ENCODE measurements at places on chromosomes 7 and 10. TPM values are rescaled to one million over a fixed set of nuclear protein-coding genes. Genes with fewer than 3 reads are reported as not detected.

The CADPS2 gene
- 41.0 TPM for total RNA-seq

The UCMA gene
- total RNA-seq, result not detected

The FAM241B gene
- total RNA-seq, result not detected

- DNase-seq, result no peak
These were observed 725.8 kb downstream of the PARD3 start for GRCh38 chr10:34089253-34089652.

GRCh38 chr10:14683256-14683655 is 91.4 kb downstream of the FAM107B start:
- DNase-seq, result no peak

DNA sequence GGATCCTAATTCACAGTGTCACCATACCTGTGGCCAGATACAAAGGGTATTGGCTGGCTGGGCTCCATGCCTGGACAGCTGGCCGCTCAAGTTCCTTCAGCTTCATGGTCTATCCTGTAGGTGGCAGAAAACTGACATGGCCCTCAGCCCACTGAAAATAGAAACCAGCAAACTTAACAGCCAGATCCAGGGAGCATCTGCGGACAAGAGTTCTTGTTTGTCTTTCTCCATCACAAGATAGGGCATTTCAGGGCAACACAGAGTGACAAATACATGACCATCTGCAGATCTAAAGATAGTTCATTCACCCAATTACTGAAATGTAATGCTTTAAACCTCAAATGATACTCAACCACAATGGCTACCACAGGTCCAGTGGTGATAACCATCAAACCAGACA is 2.8 kb downstream of the SEC31B start:
- no peak for DNase-seq

DNA sequence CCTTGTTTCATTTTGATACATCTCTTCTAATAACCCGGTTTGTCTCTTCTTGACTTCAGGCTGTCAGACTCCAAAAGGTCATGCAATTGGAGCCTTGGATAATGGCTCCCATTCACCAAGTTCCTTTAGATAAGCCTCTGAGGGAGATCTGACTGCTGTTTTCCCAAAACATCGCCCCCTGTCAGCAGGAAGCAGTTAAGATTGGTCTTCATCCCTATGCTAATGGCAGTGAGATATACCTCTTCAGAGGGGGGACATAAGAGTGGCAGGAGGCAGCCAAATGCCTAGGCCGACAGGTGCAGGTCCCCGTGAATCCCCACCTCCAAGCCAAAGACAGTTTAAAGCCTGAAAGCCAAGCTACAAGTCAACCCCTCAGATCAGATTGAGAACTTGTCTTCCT is 144.6 kb downstream of the WDR11 start:
- no peak for DNase-seq

DNA sequence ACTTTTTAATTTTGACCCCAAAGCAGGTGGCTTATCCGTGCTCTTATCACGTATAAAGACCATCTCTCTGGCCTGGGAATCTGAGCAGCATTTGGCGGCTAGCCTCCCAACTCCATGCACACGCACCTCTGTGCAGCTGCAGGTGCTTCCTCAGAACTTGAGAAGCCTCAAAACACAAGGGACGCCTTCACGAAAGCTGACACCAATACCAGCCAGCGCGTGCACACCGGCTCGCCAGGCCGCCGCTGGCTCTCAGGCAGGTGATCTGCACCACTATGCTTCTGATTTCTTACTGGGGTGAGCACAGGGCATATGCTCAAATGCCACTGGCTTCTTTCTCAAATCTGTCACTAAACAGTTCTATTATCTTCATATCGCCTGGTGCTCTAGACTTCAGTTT is 145.0 kb downstream of the PARD3 start:
- DNase-seq, result no peak

- no peak for DNase-seq
These were observed 444.7 kb upstream of the PODXL start for GRCh38 chr7:132001146-132001545.

DNA sequence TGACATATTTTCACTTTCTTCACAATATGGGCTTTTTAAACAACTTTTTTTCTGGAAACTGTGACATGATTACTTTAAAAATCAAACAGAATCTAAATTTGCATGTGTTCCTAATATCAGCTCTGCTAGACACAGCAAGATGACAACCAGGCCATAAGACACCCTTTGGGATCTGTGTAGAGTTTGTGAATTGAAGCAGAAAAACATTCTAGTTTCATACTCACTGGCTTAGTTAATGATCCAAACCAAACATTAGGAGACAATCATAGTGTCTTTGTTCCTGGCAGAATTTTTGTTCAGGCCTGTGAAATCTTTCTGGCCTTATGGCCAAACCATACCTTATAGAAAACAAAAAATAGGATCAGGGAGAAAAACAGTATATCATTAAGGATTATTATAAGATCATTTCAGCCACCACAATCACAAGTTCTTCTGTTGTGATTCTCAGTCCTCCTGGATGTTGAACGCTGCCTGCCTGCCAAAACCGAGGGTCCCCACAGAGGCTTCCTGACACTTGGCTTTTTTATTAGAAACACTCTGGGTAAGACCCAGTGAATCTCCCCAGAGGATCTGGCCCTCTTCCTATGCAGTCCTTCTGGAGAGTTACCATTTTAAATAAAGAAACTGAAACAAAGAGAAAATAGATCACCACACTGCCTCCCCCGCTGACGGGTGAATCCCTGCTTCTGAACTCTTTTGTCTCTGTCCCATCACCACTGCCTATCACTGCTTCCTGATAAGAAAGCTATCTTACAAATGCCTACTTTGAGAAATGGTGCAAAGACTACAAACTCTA is 79.2 kb upstream of the PPP1R3C start:
- DNase-seq, result no peak

GRCh38 chr7:28077616-28078015 is 103.0 kb downstream of the JAZF1 start:
- DNase-seq, result no peak

- no peak for DNase-seq
These were observed 9.3 kb downstream of the OLAH start for GRCh38 chr10:15053061-15053460.

DNA sequence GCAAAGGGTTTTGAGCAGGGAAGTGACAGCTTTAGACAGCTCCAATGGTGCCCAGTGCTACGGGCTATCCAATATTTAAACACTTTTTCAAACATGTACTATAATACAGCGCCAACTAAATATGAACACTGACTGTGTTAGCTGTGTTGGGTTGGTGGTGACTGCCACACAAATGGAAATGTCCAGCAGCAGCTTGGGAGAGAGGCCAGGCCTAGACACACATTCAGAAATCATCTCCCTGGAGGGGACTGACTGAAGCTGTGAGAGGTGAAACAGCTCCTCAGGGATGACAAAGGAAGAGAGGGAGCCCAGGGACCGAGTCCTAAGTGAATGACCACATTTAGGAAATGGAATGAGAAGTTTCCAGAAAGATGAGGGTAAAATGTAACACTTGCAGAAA is 115.8 kb downstream of the UBE2H start:
- DNase-seq, result no peak

- DNase-seq, result peak; percentile 70
These were observed 47.4 kb upstream of the COMTD1 start for GRCh38 chr10:75283078-75283670.
